ENCODE measurements at places on chromosomes 3 and 15.

GRCh38 chr15:99592145-99592791 lies 26.5 kb downstream of the MEF2A start:
- no peak for DNase-seq

DNA sequence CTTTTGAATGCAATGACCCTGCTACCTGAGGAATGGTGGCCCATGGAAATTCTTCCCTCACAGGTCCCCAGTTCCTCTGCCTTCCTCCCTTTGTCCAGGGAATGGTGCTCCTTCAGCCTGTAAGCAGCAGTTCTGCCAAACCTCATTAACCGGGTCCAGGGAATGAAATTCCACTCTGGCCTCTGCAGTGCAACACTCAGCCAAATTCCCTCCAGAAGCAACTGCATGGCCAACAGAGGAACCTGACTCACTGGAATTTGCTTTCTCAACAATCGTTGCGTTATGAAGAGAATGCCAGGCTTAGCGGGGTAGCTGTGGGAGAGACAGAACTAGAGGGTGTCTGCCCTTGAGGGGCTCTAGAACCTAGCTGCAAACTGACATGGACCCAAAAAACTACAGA lies 449.4 kb upstream of the PROK2 start:
- no peak for DNase-seq

DNA sequence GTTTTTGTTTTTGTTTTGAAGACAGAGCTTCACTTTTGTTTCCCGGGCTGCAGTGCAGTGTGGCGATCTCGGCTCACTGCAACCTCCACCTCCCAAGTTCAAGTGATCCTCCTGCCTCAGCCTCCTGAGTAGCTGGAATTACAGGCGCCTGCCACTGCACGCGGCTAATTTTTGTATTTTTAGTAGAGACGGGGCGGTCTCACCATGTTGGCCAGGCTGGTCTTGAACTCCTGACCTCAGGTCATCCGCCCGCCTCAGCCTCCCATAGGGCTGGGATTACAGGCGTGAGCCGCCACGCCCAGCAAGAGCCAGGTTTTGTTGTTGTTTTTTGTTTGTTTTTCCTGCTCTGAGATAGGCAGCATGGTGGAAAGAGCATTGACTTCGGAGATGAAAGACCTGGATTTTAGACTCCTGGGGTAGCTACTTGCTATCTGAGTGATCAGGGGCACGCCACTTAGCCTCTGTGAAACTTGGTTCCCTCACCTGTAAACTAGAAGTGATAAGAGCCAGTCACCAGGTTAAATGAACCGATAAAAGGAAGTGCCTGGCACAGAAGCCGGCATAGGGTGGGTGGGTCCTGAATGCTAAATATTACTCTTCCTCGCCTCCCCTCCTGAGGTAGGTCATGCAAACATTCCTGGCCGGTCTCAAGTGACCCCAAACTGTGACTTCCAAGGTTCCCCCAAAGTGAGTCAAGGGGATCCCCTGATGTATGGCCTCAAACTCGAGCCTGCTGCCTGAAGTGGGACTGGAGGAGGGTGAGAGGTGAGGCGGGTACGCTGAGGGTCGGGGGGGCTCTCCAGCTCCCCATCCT lies 62.9 kb upstream of the MCF2L2 start:
- DNase-seq: no peak

- no peak for DNase-seq
These were observed 12.8 kb upstream of the CRBN start for GRCh38 chr3:3192286-3192675.

DNA sequence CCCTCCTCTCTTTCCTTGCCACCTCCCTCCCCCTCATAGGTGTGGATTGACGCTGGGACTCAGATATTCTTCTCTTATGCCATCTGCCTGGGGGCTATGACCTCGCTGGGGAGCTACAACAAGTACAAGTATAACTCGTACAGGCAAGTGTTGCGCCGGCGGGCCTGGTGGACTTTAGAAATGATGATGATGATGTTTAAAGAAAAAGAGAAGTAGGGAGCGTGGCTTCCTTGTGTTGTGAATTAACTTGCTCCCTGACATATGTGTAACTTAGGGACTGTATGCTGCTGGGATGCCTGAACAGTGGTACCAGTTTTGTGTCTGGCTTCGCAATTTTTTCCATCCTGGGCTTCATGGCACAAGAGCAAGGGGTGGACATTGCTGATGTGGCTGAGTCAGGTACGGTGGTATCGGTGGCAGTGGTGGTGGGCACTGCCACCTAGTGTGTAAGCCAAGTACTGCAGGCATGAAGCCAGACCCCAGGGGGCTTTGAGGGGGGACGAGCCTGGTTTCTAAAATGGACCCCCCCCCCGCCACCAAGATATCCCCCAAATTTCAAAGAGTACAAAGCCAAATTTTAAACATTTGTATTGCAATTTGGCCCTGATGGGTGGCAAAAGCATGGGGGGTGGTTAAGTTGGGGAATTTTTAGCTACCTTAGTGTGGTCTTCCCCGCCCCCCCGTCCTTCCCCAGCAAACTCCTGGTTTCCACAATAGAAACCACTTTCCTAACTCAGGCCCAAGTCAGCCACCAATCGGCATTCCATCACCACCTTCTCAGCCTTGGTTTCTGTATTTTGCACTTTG lies 65.6 kb downstream of the SLC6A6 start:
- DNase-seq: peak; percentile 44

GRCh38 chr3:146653978-146654377 lies 48.8 kb upstream of the PLSCR5 start:
- DNase-seq: no peak

All from suppressor macrophage (primary cell).